ENCODE measurements at places on chromosomes 2 and 18.

DNA sequence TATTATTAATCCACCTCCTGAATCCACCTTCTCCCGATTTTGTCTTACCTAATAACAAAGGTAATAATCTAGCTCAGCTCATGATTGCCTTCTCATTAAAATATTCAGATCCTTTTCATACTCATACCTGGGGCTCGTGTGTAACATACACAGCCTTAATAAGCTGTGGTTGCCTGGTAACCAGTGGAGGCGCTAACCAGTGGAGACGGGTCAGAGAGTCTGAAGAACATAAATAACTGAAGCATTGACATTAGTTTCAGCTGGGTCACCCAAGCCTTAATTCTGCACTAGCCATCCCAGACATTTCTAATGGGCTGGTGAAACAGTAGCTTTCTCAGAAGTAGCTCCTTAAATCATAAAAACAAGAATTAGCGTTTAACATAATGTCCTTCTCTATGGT is 14.8 kb upstream of the DTNA start:
- DNase-seq: no peak

DNA sequence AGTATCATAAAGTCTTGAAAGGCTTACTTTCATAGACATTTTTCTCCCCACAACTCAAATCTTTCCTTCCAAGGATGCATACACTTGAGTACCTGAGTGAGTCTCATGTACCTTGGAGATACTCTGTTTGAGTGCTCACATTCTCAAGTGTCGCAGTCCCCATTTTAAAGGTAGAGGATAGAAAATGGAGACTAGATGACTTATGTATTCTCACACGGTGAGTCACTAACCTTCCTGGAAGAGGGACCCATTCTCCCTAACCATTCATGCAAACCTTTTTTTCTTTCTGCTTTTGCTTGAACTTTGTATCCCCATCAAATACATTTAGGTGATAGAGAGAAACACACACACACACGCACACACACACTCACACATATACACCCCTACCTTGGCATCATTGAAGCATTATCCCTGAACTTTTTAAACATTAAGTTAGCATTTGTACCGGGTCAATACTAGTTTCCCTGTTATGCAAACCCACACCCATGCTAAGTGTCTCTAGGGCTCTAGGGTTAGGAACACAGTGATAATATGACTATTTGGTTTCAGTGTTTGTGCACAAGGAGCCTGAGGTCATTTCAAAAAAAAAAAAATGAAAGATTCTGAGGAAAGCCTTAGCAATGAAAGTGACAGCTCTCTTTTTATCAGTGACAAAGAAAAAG is 236.2 kb downstream of the IKZF2 start:
- no peak for DNase-seq

- DNase-seq: no peak
These were observed 124.5 kb downstream of the AQP4 start for GRCh38 chr18:26741048-26741447.

DNA sequence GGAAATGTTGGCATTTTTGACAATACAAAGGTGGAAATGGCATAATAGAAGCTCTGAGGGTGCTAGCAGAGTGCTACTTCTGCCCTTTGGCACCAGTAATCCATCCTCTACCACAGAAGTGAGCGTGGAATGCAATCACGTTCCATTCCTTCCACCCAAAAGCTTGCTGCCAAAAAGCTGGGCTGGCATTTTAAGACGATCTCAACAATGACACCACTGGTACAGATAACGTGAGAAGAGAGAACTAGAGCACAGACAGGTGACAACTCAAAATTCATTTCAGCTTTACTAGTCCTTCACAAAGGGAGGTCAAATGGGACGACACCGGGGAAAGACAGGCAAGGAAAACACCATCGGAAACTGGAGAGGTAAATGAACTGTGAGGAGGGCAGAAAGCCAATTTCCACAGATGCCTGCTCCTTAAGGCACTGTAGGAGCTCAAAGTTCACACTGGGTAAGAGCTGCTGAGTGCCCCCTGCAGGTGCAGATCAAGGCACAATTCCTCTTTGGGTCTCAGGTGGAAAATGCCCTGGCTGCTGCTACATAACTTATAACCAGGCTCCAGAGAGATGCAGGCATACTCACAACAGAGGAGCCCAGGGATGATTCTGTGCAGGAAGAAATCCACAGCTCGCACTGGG is 50.7 kb upstream of the RNU4ATAC start:
- no peak for DNase-seq

GRCh38 chr18:51522338-51522737 is 324.9 kb upstream of the MEX3C start:
- no peak for DNase-seq

GRCh38 chr18:79058007-79058406 is 11.2 kb upstream of the ATP9B start:
- DNase-seq: no peak

- DNase-seq: no peak
These were observed 341.2 kb downstream of the CLIP4 start for GRCh38 chr2:29456429-29456828.

DNA sequence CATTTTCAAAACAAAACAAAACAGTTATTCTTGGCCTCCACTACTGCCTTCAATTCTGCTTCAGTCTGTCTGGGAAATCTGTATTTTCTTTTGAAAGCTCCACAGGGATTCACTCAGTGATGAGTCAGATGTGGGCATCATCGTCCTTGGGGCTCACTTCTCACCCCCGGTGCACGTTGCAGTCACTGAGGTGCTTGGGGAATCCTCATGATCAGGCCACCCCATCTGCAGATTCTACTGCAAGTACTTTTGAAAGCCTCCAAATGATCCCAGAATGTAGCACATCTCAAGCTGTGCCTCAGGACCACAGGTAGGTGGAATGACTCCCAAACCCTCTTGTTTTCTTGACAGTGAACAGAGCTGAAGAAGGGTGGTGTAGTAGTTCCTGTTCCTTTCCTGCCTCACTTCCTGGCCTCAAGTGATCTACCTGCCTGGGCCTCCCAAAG is 34.3 kb downstream of the LPIN2 start:
- DNase-seq: no peak

- no peak for DNase-seq
These were observed 178.2 kb upstream of the ZC3H15 start for GRCh38 chr2:186307871-186308270.
